ENCODE measurements at places on chromosomes 11 and 22. TPM values are rescaled to one million over a fixed set of nuclear protein-coding genes. Genes with fewer than 3 reads are reported as not detected.

DNA sequence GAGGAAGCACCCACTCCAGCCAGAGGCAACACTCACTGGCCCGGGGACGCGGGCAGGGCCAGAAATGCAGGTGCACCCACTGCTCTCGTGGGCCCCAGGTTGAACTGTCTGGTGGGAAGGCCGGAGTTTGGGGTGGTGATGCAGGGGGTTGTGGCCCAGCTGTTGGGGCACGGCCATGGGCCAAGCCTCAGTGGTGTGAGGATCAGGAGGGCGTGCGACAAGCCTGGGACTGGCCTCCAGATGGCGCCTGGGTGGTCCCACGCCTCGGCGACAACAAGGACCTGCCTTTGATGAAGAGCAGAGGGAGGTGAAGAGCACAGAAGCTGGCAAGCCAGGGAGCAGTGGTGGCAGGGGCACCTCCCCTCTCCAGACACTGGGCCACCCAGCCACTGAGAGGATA lies 240.8 kb downstream of the BRD1 start:
- no peak for DNase-seq

GRCh38 chr11:57324154-57324885 lies 432 bp downstream of the TNKS1BP1 start:
- peak; percentile 40 for DNase-seq

The TSGA10IP gene
- total RNA-seq, result not detected

- no peak for DNase-seq
Observed at GRCh38 chr11:103109818-103110388, 677 bp downstream of the DYNC2H1 start.

The TNKS1BP1 gene
- total RNA-seq, result 7.0 TPM

The IL18 gene
- total RNA-seq, result 26.4 TPM

The OR56B4 gene
- under 0.01 TPM for total RNA-seq

The C11orf86 gene
- not detected for total RNA-seq

GRCh38 chr11:124760806-124761205 lies 1.3 kb downstream of the ESAM start:
- no peak for DNase-seq

The SNX32 gene
- total RNA-seq, result 4.3 TPM

- DNase-seq, result no peak
Observed at GRCh38 chr11:59154610-59155009, 12.0 kb downstream of the FAM111A start.

The CLTCL1 gene
- 1.6 TPM for total RNA-seq

DNA sequence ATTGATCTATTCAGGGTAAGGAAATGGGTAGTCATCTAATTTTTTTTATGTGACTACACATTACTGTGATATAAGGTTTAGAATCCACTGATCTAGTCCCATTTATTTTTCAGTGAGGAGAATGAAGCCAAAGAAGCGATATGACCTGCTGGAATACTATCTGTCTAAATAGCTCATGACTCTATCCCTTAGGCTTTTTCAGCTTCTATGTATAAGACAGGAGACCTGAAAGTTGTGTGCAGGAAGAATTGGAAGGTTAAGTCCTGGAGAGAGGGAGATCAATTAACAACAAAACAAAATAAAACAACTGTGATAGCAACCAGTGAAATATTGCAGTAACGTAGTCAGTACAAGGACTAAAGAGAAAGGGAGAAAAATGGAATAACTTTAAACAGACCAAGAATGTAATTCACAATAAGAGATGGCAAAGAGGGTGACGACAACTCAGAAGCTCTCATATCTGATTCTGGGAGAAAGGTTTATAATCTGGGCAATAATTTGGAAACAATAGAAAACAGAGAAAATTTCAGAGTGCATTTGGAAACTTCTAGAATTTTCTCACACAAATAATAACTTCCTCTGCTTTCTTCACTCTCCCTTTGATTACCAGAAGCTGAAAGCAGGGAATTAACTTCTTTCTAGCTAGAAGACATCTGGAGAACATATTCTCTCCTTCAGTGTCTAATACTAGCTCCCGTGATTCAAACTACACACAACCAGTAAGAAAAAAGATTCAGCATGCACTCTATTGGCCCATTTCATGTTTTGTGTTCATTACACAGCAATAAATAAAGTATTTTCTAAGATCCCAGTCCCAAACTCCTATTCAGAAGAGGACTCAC lies 19.2 kb upstream of the CASP12 start:
- no peak for DNase-seq

GRCh38 chr11:14518820-14519219 lies 1.4 kb downstream of the PSMA1 start:
- DNase-seq, result no peak

DNA sequence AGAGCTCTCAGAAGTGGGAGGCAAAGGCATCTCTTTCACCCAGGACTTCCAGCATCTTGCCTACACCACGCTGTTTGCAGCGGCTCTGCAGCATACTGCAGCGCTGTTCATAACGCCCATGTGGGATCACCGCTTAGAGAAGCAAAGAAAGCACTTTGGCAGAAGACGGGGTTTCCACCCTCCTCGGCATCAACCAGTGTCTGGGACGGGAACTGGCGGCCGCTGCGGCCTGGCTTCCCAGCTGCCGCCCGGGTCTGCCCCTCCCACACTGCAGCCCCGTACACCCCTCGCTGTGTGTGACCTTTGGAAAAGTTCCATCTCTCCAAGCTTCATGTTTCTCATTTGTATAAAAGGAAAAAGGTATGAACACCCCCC lies 545 bp upstream of the TIRAP start:
- no peak for DNase-seq

DNA sequence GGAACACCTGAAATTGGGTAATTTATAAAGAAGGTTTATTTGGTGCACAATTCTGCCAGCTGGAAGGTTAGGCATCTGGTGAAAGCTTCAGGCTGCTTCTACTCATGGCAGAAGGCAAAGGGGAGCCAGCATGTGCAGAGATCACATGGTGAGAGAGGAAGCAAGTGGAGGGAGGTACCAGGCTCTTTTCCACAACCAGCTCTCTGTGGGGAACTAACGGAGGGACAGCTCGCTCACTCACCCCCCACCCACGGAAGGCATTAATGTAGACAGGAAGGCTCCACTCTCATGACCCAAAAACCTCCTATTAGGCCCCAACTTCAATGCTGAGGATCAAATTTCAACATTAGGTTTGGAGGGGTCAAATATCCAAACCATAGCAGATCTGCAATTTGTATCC lies 75.6 kb upstream of the ARHGAP32 start:
- no peak for DNase-seq

The KLHL35 gene
- 1.6 TPM for total RNA-seq

- DNase-seq, result no peak
Observed at GRCh38 chr22:19419086-19419463, 12.5 kb downstream of the HIRA start.

DNA sequence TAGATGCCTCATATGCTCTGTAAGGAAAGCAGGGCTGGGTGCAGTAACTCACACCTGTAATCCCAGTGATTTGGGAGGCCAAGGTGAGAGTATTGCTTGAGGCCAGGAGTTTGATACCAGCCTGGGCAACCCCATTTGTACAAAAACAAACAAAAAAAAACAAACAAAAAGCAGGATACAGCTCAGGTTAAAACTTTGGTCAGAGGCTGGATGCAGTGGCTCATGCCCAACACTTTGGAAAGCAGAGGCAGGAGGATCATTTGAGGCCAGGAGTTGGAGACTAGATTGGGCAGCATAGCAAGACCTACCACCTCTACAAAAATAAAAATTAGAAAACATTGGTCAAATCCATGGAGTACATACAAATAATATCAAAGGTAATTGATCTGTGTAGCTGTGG lies 7.9 kb downstream of the CUL5 start:
- DNase-seq, result no peak

The KRTAP5-8 gene
- total RNA-seq, result not detected

- DNase-seq, result no peak
Observed at GRCh38 chr11:35822815-35823495, 120.9 kb upstream of the LDLRAD3 start.

- DNase-seq, result no peak
Observed at GRCh38 chr11:59271247-59271755, 58.6 kb upstream of the MPEG1 start.

The GDPD5 gene
- total RNA-seq, result 5.7 TPM

DNA sequence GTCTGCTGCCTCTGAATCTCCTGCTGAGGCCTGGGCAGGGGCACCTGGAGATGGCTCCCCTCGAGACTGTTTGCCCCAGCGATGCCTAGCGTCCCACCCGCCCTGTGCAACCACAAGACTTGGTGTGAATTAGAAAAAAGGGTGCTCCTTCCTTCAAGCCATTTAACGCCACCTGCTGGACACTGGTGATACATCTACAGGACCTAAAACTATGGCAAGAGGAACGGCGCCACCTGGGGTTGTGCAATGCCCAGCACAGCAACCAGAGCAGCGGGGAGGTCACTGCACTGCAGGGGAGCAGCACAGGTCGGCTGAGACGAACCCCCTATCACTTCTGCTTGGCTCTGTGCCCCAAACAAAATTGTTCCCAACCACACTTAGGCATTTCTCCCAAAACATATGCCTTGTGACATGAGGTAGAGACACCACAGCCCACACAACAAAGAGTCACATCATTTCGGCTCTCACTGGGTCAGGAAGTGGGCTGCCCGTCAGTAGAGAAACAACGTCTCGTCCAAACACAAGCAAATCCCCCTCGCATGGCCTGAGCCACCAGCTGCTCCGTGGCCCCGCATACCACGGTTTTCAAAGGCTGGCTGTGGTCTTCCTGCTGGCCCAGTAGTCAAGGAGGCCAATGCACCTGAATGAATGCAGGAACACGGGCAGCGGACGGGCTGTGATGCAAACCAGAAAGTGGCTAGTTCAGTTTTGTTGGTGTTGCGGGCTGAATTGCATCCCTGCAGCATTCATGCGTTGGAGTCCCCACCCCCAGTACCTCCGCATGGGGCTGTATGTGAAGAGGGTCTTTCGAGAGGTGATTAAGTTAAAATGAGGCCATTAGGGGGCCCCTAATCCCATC lies 171.9 kb downstream of the SHANK2 start:
- DNase-seq, result peak; percentile 72

DNA sequence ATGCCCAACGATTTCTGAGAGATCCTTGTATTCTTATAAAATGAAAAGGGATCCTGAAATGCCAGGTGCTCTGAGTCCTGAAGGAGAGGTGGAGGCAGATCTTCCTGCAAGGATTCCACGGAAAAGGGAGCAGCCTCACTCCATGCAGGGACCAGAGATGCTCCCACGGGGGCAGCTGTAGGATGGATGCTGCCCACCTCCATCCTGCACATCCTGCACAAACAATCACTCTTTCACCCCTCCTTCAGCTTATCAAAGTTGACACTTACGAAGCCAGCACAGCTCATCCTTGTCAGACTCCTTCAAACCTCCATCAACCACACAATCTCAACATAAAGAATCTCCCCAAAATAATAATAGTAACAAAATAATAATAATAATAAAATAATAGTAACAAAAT lies 119.1 kb downstream of the GGTLC2 start:
- DNase-seq, result no peak

DNA sequence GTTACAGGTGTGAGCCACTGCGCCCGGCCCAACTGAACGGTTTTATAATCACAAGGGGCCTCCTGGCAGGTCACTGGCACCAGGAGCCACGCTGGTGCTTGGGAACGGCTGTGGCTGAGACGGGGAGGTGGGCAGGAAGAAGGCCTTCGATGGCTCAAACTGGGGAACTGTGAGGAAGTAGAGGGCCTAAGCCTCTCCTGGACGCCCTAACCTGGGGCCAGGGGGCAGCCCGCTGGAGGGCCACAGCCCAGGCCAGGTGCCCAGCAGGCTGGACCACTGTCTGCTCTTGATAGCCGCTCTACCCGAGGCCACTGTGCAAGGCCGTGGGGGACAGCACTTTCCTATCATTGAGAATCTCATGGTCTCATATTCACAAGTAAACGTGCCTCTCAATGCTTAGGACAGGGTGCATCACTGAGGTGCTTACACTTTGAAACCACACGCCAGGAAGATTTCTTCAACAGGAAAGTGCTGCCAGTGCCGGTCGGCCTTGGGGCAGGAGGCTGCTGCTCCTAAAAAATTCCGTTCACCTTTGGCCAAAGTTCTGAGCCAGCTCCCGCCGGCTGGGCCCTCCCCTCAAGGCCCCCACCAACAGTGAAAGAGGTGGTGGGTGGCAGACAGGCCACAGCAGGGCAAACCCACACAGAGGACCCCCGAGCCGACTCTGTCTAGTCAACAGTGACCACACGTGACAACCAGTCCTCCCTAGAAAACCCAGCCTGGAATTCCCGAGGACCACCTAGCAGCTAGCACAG lies 7.2 kb downstream of the GATD1 start:
- no peak for DNase-seq

DNA sequence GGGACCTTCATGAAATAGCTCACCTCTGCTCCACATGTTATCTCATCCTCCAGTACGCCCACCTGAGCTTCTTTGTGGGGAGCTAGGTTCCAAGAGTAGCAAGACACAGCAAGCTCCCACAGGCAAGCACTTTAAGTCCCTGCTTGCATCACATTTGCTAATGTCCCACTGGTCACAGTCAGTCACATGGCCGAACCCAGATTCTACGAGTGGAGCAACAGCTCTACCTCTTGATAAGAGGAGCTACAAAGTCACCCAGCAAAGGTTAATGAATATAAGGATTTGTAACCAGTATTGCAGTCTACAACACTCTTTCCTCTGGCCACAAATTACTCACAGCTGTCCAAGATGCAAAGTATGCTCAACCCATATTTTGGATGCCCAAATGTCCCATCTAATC lies 15.2 kb upstream of the MS4A15 start:
- no peak for DNase-seq

GRCh38 chr11:3106736-3107524 lies 49.7 kb upstream of the CARS1 start:
- no peak for DNase-seq

DNA sequence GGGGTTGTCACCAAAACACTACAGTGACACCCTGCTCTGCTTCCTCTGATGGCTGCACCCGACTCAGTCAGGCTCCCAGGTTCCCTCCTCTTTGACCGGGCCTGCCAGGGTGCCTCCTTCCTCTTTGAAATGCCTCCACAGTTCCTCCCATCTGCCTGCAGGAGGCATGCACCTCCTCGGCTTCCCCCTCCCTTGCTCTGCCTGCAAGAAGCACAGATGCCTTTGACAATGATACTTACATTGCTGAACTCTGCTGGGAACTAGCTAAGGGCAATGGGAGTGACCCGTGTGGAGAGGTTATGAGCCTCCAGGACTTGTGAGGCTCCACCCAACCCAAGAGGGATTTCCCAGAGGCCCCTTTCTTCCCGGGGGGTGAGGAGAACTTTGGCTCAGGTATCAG lies 674.1 kb downstream of the OPCML start:
- no peak for DNase-seq

GRCh38 chr22:50292643-50293440 lies 14.6 kb downstream of the PLXNB2 start:
- DNase-seq, result no peak

GRCh38 chr11:94031625-94032024 lies 10.5 kb downstream of the HEPHL1 start:
- DNase-seq, result no peak

GRCh38 chr22:19762568-19763457 lies 2.2 kb downstream of the TBX1 start:
- DNase-seq, result no peak

The UPB1 gene
- total RNA-seq, result under 0.01 TPM

The ESAM gene
- 5.4 TPM for total RNA-seq

The F2 gene
- total RNA-seq, result under 0.01 TPM

- no peak for DNase-seq
Observed at GRCh38 chr11:111549869-111550203, 9.3 kb downstream of the LAYN start.

- no peak for DNase-seq
Observed at GRCh38 chr11:6604790-6605189, 1.2 kb downstream of the ILK start.

Data from hematopoietic multipotent progenitor cell (in vitro differentiated cells).